ENCODE measurements at places on chromosomes 6 and 20.
A peak's percentile ranks its signal among the peaks of the same experiment; 100 is the strongest.

- DNase-seq, result no peak
These were observed 5.8 kb downstream of the CITED2 start for GRCh38 chr6:139368661-139369060.

DNA sequence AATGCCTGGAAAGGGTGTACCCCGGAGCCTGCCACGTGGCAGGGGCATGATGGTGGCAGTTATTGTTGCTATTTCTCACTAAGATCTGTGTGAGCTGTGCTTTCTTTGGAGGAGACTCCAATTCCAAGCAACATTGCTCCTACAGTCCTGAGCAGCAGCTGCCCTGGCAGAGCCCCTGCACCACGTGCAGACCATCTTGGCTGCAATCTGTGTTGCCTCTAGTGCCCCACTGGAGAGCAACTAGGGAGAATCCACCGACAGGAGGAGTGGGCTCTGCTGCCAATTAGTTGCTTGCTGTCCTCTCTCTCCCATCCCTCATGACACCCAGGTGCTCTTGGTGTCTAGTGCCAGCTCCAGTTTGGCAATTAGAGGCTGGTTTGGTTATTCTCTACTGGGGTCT, 116.0 kb downstream of the PXDC1 start:
- no peak for DNase-seq

DNA sequence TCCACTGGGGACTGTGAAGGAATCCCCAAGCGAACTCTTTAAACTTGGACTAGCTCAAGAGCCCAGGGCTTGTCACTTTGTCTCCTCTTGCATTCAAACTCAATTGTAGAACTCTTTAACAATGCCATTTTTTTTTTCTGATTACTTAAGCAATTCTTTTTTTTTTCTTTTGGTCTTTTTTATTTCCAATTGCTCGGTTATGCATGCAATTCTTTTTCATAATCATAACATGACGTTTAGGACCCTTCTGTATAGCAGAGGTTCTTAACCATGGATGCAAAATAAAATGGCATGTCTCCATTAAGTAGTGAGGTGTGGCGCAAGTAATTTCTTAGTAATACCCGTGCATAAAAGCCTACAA, 466 bp upstream of the BFSP1 start:
- DNase-seq, result no peak

DNA sequence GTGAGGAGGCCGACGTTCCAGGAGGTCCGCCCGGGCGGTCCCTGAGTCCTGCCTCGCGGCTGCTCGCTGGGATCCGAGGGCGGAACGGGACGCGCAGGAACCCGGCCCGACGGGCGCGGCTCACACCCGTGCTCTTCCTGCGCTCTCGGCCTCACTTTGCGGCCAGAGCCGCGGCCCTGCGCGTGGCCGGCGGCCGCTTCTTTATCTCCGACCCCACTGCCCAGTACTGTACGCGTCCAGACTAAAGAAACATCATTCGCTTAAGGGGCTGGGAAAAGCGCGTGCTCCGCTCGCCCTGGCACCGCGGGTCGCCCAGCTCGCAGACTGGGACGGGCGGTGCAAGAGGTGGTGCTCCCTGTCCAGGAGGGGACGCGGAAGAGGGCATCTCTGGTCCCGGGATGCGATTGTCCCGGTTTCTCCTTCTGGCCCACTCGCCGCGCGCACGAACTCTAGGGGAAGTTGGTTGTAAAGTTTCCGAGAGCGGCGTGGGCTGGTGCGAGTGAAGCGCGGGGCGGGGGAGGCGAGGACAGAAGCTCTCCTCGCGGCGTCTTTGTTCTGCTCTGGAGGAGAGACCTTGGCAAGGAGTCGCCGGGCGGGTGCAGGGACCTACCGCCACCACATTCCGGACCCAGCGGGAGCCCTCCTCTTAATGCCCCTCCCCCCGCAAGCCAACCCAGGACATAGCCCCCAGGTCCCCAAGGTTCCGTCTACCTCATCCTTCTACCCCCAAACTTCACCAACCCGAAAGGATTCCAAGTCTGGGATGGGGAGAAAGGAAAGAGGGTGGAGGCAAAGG, 71.0 kb downstream of the SOX4 start:
- DNase-seq, result peak; percentile 24

DNA sequence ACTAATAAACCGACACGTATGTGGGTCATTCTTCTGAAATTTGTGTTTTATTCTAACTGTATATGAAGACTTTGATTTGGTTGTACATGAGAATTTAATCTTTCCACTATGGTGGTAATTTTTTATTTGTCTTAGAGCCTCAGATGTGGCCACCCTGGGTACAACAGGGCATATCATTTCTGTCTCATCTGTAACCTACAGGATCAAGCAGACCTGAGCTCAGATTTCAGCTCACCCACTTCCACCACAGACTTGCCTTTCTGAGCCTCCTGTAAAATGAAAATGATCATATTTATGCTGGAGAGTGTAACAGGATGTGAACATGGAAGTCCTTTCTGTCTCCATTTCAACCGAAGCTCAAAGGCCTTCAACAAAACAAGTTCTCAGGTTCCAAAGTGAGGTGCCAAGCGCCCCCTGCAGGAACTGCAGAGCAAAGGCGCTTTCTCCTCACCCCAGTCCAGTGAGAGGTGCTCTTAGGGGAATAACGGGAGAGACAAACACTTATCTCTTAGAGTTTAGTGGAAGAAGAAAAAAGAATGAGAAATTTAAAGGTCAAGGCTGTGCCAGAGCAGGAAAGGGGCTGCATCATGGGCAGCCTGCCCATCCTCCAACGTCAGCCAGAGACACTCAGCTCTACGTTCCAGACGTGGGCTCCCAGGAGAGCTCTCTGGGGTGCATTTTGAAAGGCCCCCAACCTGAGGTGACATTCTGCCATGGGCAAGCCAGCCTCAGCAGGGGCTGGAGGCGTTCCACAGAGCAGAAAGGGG, 23.0 kb upstream of the CD24 start:
- DNase-seq, result peak; percentile 50

DNA sequence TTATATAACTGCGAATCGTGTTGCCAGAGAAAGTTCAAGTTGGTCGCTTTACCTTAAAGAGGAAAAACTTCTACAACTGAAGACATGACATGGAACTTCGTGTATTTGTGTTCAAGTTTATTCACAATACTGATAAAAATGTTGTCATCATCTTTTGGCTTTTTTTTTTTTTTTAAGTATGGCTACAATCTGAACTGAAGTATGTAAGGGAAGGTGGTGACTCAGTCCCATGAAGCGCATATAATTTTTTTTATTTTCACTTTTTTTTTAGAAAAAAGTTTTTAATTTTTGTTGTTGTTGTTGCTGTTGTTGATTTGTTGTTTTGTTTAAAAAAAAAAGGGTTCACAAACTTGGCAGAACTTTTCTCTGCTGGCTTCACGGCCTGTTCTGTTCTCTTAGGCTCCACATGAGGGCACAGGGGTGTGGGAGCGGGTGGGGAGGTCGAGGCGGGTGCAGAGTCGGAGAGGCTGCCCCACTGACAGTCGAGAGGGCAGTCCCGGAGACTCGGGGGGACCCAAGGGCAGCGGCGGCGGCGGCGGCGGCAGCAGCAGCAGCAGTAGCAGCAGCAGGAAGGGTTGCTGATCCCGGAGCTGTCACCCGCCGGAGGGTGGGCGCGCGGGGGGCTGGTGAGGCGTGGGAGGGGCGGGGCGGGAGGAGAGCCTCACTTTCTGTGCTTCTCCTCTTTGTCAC, 17.0 kb downstream of the TFAP2A start:
- no peak for DNase-seq
